ENCODE measurements at places on chromosomes 12 and 14. TPM values are rescaled to one million over a fixed set of nuclear protein-coding genes. Genes with fewer than 3 reads are reported as not detected.

ITGA7 gene
- total RNA-seq = 2.8 TPM

DNA sequence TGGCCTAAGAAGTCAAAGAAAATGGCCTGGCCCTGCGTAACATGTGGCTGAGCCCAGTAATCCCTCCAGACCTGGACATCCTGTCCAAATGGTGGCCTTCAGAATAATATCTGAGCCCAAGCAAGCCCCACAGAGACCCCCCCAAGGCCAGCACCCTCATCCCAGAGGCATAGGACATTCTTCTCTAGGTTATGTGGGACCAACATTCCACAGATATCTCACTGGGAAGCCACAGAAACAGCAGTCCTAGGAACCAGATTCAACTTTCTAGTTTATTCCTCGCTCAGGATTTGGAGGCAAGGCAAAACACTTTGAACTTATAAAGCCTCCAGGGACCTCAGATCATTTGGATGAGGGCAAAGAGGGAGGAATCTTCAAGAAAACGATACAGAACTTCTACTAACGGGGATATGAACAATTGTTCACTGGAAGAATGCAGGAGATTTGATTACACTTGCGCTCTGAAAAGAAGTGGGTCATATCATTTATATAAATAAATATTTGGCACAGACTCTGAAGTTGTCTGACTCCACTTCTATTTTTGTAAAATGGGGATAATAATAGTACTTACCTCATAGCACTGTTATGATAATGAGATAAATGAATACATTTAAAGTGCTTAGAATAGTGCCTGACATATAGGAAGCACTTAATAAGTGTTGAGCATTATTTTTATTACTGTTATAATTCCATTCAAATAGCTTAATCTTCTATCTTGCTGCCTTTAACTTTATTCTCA lies 171.5 kb downstream of the NUAK1 start:
- H3K4me3 ChIP-seq = no peak overlapping the region
- no peaks in the 10 kb centered on the region for H3K36me3 ChIP-seq
- no peaks in the 10 kb centered on the region for H3K4me1 ChIP-seq
- no peak for DNase-seq
- no peaks in the 10 kb centered on the region for H3K27me3 ChIP-seq
- H3K27ac ChIP-seq = no peak overlapping the region

GRCh38 chr12:116726694-116727093 lies 11.2 kb downstream of the SPRING1 start:
- no peak for DNase-seq
- H3K27me3 ChIP-seq = no peaks in the 10 kb centered on the region
- H3K4me1 ChIP-seq = peaks cover 2% of the 10 kb centered on the region

DNA sequence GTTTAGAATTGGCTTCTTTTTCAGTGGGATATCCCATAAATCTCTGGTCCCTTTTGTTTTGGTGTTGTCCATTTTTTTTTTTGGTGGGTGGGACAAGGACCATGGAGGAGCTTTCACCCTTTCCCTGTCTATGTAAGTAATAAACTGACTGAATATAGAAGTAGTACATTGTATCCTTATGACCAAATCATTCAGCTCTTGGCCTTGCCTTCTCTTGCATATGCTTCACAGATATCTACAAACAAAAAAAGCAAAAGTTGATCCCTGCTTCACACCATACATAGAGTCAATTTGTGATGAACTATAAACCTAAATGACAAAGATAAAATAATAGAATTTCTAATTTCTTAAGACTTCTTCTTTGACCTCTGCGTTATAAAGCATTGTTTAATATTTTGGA lies 59.8 kb downstream of the SIX1 start:
- no peaks in the 10 kb centered on the region for H3K36me3 ChIP-seq
- no peaks in the 10 kb centered on the region for H3K4me1 ChIP-seq
- H3K4me3 ChIP-seq = no peak overlapping the region
- no peak for DNase-seq
- no peaks in the 10 kb centered on the region for H3K27me3 ChIP-seq

- no peaks in the 10 kb centered on the region for H3K36me3 ChIP-seq
- H3K4me3 ChIP-seq = no peak overlapping the region
Measured at GRCh38 chr14:96979611-96980074, 182.5 kb downstream of the VRK1 start.
